ENCODE measurements at places on chromosomes 5 and 9.

DNA sequence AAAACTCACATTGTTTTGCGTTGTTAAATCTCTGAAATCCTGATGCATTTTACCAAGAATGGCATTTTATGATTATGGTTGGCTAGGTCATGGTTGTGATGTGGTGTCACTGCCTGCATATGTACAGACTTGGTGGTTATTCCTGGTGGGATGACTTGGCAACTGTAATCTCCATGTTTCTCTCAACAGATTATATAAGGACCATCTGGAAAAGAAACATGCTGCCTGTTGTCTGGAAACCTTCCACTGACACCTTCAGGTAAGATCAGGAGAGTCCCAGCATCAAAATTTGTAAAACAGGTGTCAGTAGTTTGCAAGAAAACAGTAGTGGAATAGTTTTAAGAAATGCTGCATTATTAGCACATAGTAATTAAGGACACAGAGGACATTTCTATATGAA lies 3.0 kb upstream of the ACER2 start:
- DNase-seq, result no peak

DNA sequence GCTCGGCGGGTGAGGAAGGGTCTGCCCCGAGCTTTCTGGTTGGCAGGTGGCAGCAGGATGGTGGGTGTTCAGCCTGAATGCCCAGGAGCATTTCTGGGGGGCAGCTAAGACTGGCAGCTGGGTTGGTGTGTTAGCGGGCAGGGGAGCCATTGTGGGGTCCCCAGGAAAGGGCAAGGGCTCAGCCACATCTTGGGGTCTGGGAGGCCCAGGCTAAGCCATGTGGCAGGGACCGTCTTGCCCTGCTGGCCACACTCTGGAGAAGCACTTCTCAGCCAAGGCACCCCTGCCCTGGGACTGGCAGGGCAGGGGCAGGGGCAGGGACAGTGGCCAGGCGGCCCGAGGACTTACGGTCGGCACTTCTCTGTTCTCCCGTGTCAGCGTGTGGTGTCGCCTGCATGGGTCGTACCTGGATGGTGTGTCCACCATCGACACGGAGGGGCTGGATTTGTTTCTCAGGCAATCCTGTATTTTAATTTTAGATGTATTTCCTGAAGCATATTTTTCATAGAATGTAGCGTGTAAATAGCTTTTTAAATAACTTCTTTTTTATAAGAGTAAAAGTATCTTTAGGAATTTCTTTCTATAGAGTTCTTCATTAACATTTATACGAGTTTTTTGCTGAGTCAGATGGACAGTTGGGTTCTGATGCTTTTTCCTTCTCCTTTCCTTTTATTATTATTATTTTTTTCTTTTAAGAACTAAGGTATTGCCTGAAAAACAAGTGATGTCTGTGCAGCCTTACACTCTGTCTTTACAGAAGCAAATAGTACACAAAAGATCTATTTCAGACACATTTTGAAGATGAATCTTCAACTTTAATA lies 102.0 kb downstream of the PHF2 start:
- DNase-seq, result no peak

GRCh38 chr5:77163453-77163852 lies 47.0 kb upstream of the PDE8B start:
- no peak for DNase-seq

DNA sequence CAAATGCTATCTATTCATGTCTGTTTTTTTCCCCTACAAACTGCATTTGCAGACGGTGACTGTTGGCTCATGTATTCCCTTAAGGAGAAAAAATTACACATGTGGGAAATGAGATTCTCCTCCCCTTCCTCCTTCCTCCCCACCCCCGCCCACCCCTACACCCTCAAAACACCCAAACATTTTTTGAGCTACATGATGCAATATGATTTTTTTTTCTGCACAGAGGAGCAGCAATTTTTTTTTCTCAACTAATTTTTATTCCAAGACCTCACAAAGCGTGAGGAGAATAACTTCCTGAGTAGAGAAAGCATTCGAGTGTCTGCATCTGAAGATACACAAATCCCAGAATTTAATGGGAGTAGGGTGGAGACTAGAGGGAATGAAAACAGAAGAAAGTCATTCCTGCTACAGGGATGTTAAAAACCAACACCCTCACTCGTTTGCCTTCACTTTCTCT lies 118.1 kb downstream of the PRDM6 start:
- no peak for DNase-seq

DNA sequence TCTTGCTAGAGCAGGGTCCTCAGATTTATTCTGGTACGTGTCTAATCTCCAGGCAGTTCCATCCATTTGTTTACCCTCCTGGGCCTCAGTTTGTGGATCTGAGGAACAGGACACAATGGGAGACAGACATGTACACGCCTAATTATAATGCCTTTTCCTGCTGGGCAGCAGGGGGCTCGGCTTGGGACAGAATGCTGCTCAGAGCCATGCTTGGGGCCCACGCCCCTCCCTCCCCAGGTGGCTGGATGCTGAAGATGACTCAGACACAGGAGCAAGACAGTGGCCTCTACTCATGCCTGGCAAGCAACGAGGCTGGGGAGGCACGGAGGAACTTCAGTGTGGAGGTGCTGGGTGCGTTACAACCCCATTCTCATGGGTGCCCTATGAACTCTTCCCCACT lies 72.7 kb upstream of the ASS1 start:
- no peak for DNase-seq

- no peak for DNase-seq
Observed at GRCh38 chr9:133945977-133946753, 46.0 kb downstream of the VAV2 start.

DNA sequence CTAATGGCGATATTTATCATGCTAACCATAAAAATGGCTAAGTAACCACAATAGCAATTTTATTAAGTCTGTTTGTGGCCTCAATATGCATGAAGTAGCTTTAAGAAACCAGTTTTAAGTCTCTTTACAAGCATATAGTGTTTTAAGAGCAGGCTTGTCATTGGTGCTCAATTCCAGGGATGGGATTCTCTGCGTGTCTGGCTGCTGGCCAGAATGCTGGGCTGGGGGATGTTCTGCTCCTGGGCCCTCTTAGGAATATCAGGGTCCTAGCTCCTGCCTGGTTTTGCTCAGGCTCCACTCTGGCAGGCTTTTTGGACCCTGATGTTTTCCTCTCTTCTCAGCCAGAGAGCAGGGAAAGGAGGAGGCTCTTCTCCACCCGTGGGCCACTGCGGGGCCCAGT lies 127.2 kb downstream of the PDE8B start:
- DNase-seq, result no peak

DNA sequence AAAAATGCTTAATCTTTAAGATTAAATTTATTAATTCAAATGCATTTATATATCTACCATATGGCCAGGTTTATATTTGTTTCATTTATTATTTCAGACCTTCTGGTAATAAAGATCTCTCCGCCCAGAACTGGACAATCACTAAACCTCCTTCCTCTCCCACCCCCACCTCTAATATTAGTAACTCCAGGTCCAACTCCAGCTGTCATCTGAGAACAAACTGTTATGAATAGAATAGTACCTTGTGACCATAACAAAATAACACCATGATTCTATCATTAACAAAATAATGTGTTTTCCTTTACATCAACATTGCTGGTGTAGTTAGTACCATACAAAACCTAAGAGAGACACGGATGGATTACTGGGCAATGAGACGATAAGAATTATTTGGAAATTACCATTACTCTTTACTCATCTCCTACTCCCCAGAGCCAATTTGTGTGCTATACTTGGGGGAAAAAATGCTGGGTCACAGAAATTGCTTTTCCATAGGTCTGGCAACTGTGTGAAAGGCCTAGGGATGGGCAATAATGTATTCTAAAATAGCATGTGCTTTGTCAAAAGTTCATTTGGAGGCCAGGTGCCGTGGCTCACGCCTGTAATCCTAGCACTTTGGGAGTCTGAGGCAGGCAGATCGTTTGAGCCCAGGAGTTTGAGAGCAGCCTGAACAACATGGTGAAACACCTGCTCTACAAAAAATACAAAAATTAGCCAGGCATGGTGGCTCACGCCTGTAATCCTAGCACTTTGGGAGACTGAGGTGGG lies 186.1 kb downstream of the ENC1 start:
- DNase-seq, result no peak

GRCh38 chr5:139662617-139663016 lies 14.5 kb downstream of the CXXC5 start:
- no peak for DNase-seq

GRCh38 chr9:27433631-27434325 lies 90.3 kb upstream of the IFNK start:
- DNase-seq, result no peak

GRCh38 chr5:137604348-137605095 lies 105.4 kb upstream of the SPOCK1 start:
- no peak for DNase-seq

DNA sequence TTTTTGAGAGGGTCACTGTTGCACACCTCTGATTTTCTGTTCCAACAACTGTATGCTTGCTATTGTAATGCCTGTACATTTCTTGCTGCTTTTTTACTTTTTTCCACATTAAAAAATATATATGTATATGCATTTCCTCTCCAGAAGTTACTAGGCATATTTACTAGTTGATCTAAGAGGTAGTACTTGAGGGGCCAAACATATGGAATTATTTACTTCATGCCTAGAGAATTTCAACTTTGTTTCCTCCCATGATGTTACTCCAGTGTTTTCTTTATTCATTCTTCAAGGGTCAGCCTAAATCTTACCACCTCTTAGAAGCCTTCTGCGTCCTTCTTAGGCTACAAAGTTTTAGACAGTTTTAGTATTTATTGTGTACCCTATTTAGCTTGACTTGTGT lies 122.7 kb downstream of the NMUR2 start:
- DNase-seq, result no peak

DNA sequence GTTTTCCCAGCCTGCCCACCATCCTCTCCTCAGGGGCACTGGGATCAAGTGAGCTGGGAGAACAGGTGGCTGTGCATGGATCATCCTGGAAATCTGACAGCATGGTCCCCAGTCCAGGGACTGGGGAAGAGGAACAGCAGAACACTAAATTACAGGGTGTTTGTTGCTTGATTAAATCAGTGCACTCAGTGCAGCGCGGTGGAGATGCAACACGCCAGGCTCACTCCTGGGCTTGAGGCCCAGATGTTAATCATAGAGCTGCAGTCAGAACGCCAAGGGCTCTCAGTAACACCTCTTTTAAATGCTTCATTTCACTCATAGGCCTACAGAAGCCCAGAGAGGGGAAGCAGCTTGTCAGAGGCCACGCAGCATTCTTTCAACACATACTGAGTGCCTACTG lies 14.2 kb upstream of the LARP1 start:
- no peak for DNase-seq

DNA sequence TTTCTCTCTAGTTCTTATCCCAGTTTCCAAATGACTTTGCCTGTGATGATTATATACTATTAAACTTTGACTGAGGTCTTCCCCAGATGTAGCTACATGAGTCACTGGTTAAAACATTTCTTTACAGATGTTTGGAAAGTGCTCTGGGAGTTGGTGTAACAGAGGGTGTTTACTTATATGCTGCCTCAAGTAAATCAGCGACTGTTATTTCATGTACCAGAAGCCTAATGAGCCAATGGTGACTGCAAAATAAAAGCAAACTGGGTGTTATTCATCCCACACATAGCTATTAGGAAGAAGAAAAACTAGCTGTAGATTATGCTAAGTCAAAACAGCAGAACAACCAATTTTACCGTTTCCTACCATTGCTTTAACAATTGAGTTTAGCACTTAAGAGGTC lies 929.7 kb upstream of the SEMA6A start:
- DNase-seq, result no peak

DNA sequence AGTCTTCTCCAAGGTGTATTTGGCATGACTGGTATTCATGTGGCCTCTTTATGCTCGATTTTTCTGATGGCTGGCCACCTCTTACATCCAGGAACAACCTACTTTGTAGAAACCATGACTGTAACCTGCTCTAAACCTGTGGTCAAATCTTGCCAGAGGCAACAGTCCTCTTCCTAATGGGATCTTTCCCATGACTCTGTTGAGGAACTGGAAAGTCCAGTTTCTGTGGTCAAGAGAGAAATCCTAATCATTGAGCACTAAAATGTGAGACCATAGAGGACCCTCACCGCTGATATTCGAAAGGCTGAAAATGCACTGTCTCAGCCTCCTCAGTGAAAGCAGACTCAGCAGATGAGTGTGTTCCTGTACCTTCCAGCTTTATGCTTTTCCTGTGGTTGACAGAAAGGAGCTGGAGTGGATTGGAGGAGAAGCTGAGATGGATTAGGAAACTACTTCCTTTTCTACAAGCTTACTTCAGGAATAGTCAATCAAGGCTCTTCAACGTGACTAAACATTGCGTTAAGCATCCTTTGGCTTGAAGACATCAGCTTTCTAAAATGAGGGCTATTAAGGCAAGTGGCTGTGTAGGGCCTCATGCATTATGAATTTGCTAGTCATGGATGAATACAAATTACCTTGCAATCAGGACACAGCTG lies 69.7 kb upstream of the DAPK1 start:
- no peak for DNase-seq

- no peak for DNase-seq
Observed at GRCh38 chr9:135815830-135816650, 91.3 kb downstream of the CAMSAP1 start.

DNA sequence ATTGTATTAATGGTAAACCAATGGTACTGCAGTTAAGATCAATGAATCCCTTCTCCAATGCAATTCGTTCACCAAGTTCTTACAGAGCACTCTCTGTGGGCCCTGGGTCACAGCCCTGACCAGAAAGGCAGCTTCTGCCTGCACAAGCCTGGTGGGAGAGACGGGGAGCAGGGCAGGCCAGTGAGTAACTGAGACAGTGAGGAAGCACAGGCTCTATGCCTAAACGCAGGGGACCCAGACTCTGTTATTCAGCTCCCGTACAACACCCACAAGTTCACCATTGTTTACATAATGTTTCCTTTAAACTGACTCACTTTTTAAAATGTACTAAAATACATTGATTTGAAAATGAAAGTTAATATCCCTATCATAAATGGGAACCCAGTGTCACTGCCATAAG lies 40.5 kb upstream of the CTSL start:
- no peak for DNase-seq

DNA sequence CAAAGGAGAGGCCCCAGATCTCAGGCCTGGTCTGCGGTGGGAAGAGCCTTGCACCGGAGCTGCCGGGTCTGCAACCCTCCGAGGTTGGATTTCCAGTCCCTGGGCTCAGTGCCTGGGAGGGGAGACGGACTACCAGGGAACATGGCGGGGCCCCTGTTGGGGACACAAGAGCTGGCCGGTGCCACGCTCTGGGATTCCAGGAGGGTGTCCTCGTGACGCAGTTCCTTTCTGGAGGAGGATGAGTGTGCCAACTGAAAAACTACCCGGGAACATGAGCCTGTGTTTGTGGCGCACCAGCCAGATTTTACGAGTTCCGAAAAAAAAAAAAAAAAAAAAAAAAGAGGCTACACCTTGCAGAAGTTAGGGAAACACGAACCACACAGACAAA lies 9.0 kb downstream of the NRARP start:
- DNase-seq, result no peak

GRCh38 chr5:144467792-144468191 lies 297.1 kb downstream of the KCTD16 start:
- no peak for DNase-seq

GRCh38 chr9:133429214-133429613 lies 7.0 kb downstream of the ADAMTS13 start:
- no peak for DNase-seq

GRCh38 chr5:111757355-111758283 lies 625 bp upstream of the NREP start:
- DNase-seq, result peak; percentile 70

- no peak for DNase-seq
Observed at GRCh38 chr9:111431684-111432083, 52.5 kb downstream of the ECPAS start.
